ENCODE measurements at places on chromosomes 3 and 15.

DNA sequence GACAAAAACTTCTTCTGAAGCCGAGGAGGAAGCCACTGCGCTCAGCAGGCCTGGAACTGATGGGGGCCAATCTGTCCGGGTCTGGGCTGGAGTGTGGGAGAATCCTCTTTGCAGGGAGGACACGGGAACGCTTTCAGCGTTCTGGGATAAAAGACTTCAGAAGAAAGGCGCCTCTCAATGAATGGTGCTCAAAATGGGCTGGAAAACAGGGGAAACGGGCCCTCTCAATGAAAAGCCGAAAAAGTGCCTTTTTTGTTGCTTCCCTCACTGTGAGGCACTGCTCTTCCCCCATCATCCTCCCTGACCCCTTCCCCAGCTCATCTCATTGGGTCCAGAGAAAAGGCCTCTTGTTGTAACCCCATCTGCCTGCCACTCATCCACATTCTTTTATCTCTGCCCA, 119.5 kb upstream of the LRIG1 start:
- no peak for DNase-seq

GRCh38 chr3:112117841-112118571, 15.0 kb downstream of the GCSAM start:
- no peak for DNase-seq

DNA sequence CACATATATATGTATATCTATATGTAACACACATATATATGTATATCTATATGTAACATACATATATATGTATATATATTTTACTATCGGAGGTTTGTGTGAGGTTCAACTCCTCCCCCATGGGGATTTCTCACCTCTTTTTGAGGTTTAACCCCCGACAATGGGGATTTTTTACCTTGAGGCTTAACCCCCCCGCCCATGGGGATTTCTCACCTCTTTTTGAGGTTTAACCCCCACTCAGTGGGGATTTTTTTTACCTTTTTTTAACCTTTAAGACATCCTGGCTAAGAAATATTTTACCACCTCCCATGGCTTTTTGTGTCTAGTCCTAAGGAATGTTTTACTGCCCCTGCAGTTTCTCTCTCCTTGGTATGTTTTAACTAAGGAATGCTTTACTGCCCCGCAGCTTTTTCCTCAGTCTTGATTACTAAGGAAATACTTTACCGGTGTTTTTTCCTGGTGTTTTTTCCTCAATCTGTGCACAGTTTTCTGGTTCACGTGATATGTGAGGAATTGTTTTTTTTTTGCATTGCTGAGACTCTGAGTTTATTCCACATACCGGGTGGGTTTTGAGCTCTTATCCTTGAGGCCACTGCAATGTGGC, 185.2 kb downstream of the KLF13 start:
- DNase-seq: no peak

GRCh38 chr3:170259907-170260306, 37.7 kb downstream of the PRKCI start:
- no peak for DNase-seq

GRCh38 chr3:144626835-144627234, 655.2 kb downstream of the DIPK2A start:
- DNase-seq: no peak

GRCh38 chr3:183545708-183546107, 9.8 kb downstream of the KLHL6 start:
- DNase-seq: no peak

- no peak for DNase-seq
Observed at GRCh38 chr15:57218826-57219576, 157.3 kb upstream of the CGNL1 start.

DNA sequence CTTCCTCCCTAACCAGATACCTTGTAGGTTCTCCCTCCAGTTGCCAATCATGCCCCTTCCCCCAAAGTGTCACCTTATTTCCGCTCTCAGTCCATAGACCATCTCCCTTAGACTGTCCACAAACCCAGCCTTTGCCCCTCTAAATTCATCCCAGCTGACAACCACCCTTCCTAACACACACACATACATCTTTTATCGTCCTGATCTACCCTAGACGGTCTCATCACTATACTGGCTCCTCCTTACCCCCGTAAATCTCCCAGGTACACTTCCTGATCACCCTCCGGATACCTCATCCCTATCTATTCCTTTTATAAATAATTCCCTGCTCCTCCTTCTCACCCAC, 828 bp downstream of the THOC7 start:
- no peak for DNase-seq

- DNase-seq: no peak
Observed at GRCh38 chr3:135622656-135623055, 342.9 kb upstream of the PPP2R3A start.

DNA sequence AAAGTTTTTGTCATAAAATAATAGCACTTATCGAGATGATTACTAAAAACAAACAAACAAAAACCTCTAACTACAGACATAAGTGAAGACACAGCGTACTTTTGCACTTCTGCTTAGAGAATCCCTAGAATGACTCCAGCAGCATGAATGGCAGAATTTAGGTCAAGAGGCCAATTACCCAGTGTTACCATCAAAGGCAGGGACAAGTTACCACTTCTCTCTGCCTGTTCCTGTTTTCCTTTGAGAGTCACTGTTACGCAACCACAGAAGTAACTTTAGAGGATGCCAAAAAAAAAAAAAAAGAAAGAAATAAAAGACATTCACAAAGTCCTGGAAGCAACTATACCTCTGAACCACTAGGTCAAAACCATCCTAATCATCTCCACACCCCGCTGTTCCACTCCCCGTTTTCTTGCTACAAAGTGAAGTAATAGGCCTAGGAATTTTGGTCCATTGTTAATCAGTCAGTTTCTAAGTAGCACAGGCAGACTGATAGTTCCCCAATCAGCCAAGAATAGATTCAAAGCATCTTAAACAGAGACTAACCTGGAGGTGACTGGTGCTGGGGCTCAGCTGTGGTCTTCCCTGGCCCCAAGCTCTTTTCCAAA, 41.9 kb downstream of the FMN1 start:
- no peak for DNase-seq

DNA sequence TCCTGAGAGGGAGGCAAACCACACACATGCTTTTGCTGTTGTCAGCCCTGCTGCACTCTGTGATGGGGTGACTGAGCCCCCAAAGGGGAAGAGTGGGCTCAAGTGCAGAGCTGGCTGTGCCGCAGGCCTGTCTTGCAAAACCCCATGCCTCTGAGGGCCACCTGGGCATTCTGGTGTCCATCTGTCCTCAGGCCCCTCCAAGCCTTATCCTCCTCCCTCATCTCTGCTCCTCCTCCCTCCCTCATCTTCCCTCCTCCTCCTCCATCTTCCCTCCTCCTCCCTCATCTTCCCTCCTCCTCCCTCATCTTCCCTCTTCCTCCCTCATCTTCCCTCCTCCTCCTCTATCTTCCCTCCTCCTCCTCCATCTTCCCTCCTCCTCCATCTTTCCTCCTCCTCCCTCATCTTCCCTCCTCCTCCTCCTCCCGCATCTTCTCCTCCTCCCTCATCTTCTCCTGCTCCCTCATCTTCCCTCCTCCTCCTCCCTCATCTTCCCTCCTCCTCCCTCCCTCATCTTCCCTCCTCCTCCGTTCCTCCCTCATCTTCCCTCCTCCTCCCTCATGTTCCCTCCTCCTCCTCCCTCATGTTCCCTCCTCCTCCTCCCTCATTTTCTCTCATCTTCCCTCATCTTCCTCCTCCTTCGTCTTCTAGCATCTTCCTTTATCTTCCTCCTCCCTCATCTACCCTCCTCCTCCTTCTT, 40.6 kb downstream of the CHDH start:
- DNase-seq: no peak

DNA sequence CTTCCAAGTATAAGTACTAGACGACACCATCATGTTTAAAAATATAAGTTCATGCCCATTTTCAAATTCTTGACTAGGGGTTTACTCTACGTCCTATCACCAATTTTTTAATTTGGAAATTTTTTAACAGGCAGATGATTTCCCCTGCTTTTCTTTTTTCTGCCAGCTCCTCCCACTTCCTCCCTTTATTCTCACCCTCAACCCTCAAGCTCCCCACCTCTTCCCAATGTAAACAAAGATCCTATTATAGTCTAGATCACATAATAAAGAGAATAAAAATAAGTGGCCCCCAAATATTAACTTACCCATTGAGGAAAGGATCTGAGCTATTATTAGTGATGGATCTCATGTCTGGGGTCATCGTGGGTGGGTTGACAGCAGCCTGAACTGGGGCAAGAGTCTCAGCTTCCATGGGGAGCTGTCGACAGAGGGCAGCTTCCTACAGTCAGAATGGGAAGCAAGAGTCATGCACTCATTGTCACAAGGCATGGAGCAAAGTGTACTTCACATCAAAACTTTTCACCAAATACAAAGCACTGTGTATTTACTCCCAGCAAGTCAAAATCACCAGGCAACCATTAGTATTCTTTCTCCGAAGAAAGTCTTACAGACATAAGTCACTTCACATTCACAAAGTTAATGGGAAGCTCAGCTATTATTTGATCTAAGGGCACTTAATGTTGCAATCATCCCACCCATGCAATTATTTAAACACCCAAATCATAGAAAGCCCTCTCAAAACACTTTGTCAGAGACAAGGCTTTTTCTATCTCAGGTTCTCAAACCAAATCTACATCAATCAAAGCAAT, 53.2 kb downstream of the TM4SF4 start:
- DNase-seq: no peak

GRCh38 chr3:132421832-132422231, 4.5 kb downstream of the DNAJC13 start:
- no peak for DNase-seq

GRCh38 chr3:117272274-117272673, 562.7 kb downstream of the TUSC7 start:
- no peak for DNase-seq

GRCh38 chr3:164406281-164406680, 672.0 kb downstream of the SI start:
- DNase-seq: no peak

DNA sequence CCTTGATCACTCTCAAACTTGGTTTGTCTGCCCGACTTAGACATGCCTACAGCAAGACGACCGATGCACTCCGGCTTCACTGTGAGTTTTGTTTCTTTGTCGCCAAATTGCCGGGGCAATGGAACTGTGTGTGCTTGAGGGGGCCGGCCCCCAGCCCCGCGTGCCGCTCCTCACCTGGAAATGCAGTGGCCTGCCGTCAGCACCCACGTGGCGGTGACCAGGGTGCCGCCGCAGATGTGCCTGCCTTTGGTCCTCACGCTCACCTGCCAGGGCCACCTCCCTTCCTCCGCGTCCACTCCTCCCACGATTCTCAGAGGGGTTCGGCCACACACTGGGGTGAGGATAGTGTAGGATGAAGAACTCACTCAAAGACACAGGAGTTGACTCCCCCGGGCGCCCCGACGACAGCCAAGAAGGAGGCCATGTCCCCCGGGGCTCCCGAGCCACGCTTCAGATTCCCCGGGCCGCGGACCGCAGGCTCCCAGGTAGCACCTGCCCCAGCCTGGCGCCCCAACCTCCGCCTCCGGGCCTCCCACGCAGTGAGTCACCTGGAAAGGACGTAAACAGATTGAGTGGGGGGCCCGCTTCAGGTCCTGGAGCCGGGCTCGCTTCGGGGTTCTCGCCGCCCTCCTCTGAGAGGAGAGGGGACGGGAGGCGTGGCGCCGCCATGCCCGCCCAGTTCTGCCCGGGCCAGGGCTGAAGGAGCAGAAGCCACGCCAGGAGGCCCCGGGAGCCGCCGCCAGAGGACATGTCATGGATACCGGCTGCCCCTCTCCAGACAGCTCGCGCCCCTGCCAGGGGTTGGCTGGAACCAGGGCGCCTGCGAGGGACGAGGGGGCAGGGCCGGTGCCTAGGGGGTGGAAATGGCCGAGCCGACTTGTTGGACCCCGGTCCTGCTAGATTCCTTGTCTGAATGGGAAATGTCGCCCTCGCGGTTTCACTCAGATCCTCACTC, 29.6 kb downstream of the MYL3 start:
- DNase-seq: no peak

DNA sequence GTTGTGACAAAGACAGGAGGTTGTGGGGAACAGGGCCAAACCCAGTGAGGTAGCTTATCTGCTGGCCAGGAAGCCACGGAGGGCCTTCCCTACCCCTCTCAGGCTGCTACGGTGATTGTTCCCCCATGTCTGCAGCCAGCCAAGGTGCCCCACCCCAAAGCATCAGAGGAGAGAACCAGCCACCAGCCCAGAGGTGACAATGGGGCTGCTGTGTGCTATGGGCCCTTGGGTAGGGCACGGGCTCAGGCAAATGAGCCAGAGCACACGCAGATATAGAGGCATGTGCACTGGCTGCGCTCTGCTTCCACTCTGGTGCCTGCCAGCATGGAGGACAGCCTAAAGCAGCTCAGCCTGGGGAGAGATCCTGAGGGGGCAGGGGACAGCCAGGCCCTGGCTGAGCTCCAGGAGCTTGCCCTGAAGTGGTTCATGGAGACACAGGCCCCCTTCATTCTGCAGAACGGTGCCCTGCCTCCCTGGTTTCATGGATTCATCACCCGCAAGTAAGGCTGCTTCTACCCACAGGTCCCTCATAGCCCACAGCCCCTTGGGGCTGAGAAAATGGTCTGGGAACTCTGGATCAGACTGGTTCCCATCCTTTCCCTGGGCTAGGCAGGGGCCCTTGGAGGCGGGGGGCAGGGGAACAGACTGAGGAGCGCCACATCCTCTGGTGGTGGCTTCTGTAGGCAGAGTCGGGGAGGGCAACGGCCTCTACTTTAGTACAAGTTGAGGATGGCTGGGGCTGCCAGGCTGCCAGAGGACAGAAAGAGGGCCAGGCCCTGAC, at the start of gene SH2D7:
Gene SH2D7, plus strand, starts transcription at position 301 of the 781 bp plus-strand sequence. Its CDS starts 24 bp downstream, at position 325.
- DNase-seq: no peak

- DNase-seq: no peak
Observed at GRCh38 chr3:156368189-156368588, 186.7 kb downstream of the SSR3 start.

- no peak for DNase-seq
Observed at GRCh38 chr3:197186887-197187588, 111.4 kb downstream of the DLG1 start.

- no peak for DNase-seq
Observed at GRCh38 chr15:73684581-73685455, 635 bp downstream of the CD276 start.
